ENCODE measurements at places on chromosomes 5 and 9. TPM values are rescaled to one million over a fixed set of nuclear protein-coding genes. Genes with fewer than 3 reads are reported as not detected.

Gene CPLANE1
- 23.7 TPM for total RNA-seq

Gene HRCT1
- total RNA-seq = 3.2 TPM

Gene KCNV2
- total RNA-seq = not detected

Gene SET
- 882 TPM for total RNA-seq

Gene TRPM3
- 1.1 TPM for total RNA-seq

Gene CCNI2
- not detected for total RNA-seq

DNA sequence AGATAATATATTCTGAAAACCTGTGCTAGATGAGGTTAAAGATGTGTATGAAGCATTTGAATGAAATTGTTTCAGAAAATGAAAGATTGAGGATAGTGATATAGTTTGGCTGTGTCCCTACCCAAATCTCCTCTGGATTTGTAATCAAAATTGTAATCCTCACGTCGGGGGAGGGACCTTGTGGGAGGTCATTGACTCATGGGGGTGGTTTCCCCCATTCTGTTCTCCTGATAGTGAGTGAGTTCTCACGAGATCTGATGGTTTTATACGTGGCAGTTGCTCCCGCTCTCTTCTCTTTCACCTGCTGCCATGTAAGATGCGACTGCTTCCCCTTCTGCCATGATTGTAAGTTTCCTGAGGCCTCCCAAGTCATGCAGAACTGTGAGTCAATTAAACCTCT lies 2.0 kb upstream of the TEX48 start:
- no peak for DNase-seq

DNA sequence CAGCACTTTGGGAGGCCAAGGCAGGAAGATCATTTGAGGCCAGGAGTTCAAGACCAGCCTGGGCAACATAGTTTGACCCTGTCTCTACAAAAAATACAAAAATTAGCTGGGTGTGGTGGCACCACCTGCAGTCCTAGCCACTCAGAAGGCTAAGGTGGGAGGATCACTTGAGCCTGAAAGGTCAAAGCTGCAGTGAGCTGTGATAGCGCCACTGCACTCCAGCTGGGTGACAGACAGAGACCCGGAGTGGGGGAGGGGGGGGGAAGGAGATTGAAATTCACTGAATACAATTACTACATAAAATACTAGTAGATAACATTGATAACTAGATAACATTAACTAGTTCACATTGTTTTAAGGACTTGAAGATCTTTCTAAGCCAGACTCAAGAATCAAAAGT lies 345.6 kb downstream of the BNC2 start:
- no peak for DNase-seq

DNA sequence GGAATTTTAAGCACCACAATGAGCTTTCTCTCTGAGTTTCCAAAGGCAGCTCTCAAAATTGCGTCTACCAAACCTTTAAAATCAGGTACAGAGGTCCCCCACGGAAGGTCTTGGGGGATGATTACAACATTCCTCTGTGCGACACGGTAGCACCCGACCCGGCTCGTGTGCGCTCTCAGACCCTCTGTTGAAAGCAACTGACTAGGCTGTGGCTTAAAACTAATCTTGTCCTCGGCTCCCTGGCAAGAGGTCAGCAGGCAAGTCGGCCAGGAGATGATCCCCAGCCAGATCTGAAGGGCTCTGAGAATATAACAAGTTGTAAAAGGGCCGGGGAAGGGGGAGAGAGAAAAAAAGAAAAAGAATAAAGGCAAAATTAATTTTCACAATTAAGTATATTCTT lies 92.6 kb upstream of the LMX1B start:
- DNase-seq = no peak

Data from NCI-H460 (cell line).